ENCODE measurements at places on chromosomes 2 and 18.

GRCh38 chr2:37590119-37590571 lies 81.3 kb downstream of the CDC42EP3 start:
- H3K27ac ChIP-seq, result no peak overlapping the region
- H3K36me3 ChIP-seq, result peaks cover 3% of the 10 kb centered on the region
- peaks cover 47% of the 10 kb centered on the region for H3K4me1 ChIP-seq
- no peaks in the 10 kb centered on the region for H3K27me3 ChIP-seq

DNA sequence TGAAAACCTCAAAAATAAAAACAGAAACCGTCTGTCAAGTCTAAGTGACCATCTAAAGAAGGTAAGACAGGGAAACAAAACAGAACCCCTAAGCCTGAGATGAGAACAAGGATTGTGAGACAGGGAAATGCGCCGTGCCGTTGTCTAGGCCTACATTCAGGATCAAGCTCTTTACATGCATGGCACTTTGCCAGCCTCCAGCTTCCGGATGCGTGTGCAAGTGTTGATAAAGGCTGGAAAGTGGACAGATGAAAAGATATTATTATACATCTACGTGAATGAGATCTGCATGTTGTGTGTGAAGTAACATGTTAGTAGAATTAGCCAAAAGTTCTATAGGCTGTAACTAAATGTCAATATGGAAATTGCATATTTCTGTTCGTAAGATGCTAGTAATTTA lies 28.6 kb upstream of the TMEM87B start:
- H3K4me3 ChIP-seq, result no peak overlapping the region
- H3K4me1 ChIP-seq, result peaks cover under 1% of the 10 kb centered on the region

- H3K4me3 ChIP-seq, result peak overlapping the region; percentile 94
- peaks cover 20% of the 10 kb centered on the region for H3K27me3 ChIP-seq
- peaks cover 16% of the 10 kb centered on the region for H3K4me1 ChIP-seq
- no peaks in the 10 kb centered on the region for H3K36me3 ChIP-seq
- peak; percentile 68 for DNase-seq
Observed at GRCh38 chr18:34977838-34978532, 63.2 kb upstream of the MAPRE2 start.

- peak; percentile 68 for DNase-seq
- H3K27me3 ChIP-seq, result peaks cover 16% of the 10 kb centered on the region
- H3K36me3 ChIP-seq, result no peaks in the 10 kb centered on the region
- H3K27ac ChIP-seq, result no peak overlapping the region
- peaks cover 3% of the 10 kb centered on the region for H3K4me1 ChIP-seq
Observed at GRCh38 chr2:121071034-121071504, 213.9 kb downstream of the TFCP2L1 start.

DNA sequence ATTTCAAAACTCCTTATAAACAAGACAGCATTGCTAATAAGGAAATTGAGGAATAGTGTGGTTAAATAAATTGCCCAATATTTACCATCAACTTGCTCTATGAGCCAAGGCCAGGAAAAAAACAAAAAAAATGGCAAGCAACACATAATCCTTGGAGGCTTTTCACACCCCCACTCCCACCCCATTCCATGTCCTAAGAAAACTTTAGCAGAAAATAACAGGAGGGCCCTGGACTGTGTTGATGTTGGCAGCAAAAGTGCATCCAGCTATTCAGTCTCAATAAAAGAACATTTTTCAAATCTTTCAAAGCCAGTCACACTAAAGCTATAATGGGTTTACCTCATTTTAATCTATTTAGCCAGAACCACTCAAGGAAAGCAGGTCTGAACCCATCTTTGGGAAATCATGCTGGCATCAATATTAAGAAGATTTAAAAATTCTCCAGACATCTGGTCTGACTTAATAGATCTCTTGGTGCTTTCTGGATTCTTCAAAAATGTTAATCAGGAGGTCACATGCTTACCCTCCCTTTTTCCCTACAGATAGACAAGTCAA lies 34.6 kb upstream of the STK17B start:
- H3K4me1 ChIP-seq, result peaks cover 30% of the 10 kb centered on the region
- H3K27ac ChIP-seq, result no peak overlapping the region

GRCh38 chr2:160910681-160911080 lies 249.5 kb upstream of the TANK start:
- H3K27me3 ChIP-seq, result peaks cover 4% of the 10 kb centered on the region
- no peaks in the 10 kb centered on the region for H3K36me3 ChIP-seq
- H3K27ac ChIP-seq, result no peak overlapping the region
- peaks cover 2% of the 10 kb centered on the region for H3K4me1 ChIP-seq
- DNase-seq, result no peak

DNA sequence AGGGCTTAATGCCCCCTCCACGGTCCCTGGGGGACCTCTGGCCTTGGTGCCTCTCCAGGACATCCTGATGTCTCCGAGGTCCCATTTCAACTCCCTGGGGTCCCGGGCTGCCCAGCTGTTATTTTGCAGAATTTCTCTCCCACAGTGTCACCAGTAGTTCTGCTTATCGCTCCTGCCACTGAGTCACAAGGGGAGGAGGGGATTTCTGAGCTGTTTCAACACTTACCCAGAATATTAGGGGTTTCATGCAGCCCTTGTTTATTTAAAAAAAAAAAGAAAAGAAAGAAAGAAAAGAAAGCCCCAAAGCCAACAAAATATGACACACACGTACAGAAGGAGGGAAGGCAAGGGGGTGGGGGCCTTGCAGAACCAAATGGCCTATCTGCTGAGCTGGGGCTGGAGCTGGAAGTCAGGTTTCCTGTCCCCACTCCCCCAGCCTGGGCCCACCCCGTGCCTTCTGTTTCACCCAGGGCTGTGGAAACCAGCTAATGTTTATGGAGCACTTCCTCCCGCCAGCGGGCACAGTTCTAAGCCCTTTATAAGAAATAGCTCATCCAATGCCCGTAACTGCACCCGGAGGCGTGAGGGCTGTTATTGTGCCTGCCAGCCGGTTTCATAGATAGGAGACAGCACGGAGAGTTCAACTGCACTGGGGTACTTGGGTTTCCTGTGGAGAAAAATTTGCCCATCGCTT lies 8.4 kb upstream of the ARID5A start:
- peaks cover 65% of the 10 kb centered on the region for H3K4me1 ChIP-seq
- H3K36me3 ChIP-seq, result no peaks in the 10 kb centered on the region
- H3K4me3 ChIP-seq, result peak overlapping the region; percentile 72

DNA sequence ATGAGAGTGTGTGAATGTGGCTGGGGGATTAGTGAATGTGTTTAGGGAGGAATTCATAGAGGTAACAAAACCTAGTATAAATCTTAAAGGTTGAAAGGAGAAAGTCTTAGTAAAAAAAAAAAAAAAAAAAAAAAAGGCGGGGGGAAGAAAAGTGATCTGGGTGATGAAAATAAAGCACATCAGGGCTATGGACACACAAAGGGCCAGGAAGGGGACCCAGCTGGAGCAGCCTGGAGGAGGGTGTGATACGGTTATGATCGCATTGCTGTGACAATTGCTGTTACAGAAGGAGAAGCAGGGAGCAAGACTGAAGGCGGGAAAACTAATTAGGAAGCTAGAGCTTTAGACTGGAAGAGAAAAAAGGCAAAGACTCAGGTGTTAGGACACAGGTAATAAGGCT lies 85.4 kb downstream of the DLGAP1 start:
- no peak overlapping the region for H3K4me3 ChIP-seq
- no peaks in the 10 kb centered on the region for H3K4me1 ChIP-seq
- no peak overlapping the region for H3K27ac ChIP-seq
- H3K27me3 ChIP-seq, result no peaks in the 10 kb centered on the region
- H3K36me3 ChIP-seq, result no peaks in the 10 kb centered on the region
- DNase-seq, result no peak

DNA sequence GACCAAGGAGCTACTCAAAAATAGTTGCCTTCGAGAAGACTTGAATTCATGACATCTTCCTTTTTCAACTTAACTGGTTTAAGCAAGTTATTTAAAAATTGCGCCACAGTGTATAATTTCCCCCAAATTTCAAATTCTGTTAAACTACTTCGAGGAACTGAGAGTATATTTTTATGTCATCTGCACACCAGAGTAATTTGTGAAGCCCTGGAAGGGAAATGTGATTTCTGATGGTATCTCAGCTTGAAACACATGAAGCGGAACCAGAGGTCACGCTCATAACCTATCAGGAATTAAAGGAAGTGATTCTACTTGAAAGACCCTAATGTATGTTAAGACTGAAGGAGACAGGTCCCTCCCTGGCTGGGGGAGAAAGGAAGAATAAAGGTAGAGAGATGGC lies 33.9 kb upstream of the DARS1 start:
- H3K4me1 ChIP-seq, result peaks cover 9% of the 10 kb centered on the region
- no peak for DNase-seq
- H3K27ac ChIP-seq, result no peak overlapping the region
- H3K36me3 ChIP-seq, result peaks cover 15% of the 10 kb centered on the region
- peaks cover 7% of the 10 kb centered on the region for H3K27me3 ChIP-seq
- H3K4me3 ChIP-seq, result no peak overlapping the region

- no peak for DNase-seq
- H3K4me1 ChIP-seq, result no peaks in the 10 kb centered on the region
- no peak overlapping the region for H3K4me3 ChIP-seq
- H3K27ac ChIP-seq, result no peak overlapping the region
- peaks cover 4% of the 10 kb centered on the region for H3K27me3 ChIP-seq
Observed at GRCh38 chr18:51137026-51137729, 60.3 kb downstream of the MEX3C start.

- no peaks in the 10 kb centered on the region for H3K36me3 ChIP-seq
- no peak for DNase-seq
- no peak overlapping the region for H3K4me3 ChIP-seq
- no peak overlapping the region for H3K27ac ChIP-seq
Observed at GRCh38 chr2:124482551-124482950, 457.5 kb downstream of the CNTNAP5 start.

DNA sequence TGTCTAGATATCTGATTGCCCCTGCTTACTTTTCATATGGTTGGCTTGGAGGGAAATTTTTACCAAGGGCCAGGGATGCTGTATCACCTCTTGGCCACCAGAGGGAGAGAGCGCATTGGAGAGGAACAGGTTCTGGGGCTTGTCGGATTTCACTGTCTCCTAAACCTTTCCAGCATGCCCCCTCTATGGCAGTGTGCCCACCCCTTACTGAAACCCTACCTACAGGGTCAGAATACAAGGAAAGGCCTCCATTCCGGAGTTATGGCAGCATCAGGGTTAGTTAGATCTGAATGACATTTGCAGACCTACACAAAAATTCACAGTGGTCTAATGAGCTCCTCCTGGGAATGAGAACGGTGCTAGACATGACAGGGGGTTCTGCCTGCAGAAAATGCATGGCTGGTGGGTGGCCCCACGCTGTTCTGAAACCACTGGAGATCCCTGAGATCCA lies 5.8 kb downstream of the SLC14A2 start:
- no peak for DNase-seq
- no peaks in the 10 kb centered on the region for H3K4me1 ChIP-seq
- H3K27me3 ChIP-seq, result peaks cover 22% of the 10 kb centered on the region
- H3K4me3 ChIP-seq, result no peak overlapping the region
- H3K27ac ChIP-seq, result no peak overlapping the region

GRCh38 chr2:163572850-163573249 lies 163.0 kb downstream of the FIGN start:
- no peak overlapping the region for H3K27ac ChIP-seq
- H3K4me1 ChIP-seq, result no peaks in the 10 kb centered on the region
- no peaks in the 10 kb centered on the region for H3K27me3 ChIP-seq
- DNase-seq, result no peak

- no peak overlapping the region for H3K4me3 ChIP-seq
- H3K36me3 ChIP-seq, result no peaks in the 10 kb centered on the region
- DNase-seq, result no peak
- H3K27ac ChIP-seq, result no peak overlapping the region
- no peaks in the 10 kb centered on the region for H3K4me1 ChIP-seq
Observed at GRCh38 chr2:120434492-120435308, 88.8 kb downstream of the INHBB start.

DNA sequence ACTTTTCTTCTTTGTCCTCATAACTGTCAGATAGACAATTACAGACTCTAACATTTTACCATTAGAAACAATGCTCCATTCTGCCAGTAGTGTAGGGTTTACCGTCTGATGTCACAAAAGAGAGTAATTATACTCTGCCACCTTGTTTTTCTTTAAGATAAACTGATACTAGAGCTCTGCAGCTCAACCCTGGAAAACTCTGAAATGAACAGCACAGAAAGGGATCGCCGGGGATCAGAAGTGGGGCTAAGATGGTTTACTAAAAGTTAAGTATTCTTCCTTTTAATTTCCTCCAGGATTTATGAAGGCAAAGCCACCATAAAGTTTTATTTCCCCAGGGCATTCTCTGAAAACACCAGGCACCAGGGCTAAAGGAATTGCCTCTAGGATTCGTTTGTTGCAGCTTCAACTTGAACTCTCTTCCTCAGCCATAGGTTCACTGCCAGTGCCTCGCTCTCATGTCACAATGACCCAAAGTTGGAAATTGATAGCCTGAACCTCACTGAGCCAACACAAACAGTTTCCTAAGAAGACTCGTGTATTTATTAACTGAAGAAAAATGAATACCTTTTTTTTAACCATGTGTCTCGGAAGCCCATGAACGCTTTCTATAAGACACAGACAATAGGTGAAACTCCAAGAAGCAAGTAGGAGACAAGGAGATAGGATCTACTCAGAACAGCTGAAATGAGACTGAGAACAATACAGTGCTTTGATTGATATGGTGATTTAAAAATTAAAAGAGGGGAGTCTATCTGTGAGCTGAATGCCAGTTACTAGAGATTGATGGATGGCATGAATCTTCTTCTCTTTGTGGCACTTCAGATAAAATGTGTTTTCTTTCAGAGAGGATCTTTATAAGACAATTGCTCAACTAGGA lies 121.5 kb upstream of the SPATS2L start:
- DNase-seq, result no peak
- H3K27me3 ChIP-seq, result peaks cover 43% of the 10 kb centered on the region
- H3K36me3 ChIP-seq, result no peaks in the 10 kb centered on the region
- H3K4me3 ChIP-seq, result no peak overlapping the region

DNA sequence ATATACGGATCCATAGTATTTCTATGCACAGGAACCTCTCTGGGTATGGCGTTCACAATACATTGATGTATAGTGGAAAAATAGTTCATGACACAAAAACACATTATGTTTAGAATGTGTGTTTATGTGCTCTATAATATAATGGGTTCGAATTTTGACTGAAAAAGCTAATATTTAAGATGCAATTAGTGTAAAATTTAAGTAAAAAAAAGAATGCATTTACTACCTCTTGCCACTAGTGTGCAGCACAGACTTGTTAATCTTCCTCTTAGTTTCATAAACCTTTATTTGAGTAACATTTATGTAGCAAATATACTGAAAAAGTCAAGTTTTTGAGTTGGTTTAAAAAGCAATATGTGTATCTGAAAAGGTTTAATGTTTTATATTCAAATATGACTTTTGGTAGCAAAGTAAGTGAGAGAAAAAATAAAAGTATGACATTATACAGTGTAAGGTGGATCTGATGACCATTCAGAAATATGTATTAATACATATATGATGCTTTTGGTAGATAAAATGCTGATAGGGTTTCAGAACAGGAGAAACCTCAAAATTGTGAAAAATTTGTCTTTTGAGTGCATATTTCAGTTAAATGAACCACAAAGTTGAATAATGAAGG lies 49.4 kb downstream of the CCDC102B start:
- no peak overlapping the region for H3K27ac ChIP-seq
- no peaks in the 10 kb centered on the region for H3K27me3 ChIP-seq
- H3K4me1 ChIP-seq, result no peaks in the 10 kb centered on the region
- H3K4me3 ChIP-seq, result no peak overlapping the region
- no peaks in the 10 kb centered on the region for H3K36me3 ChIP-seq
- no peak for DNase-seq

Data from activated naive CD8-positive, alpha-beta T cell treated with anti-CD3 and anti-CD28 coated beads, Interleukin-2, amount 10 ng/mL, durations not matched to agents 7 days and 5 days (primary cell).